ENCODE measurements at places on chromosomes 13 and 19. TPM values are rescaled to one million over a fixed set of nuclear protein-coding genes. Genes with fewer than 3 reads are reported as not detected.

Gene KANK2
- total RNA-seq, result 135 TPM

Gene PDCD5
- 527 TPM for total RNA-seq

Gene MAP4K1
- total RNA-seq, result 1.4 TPM

- DNase-seq, result no peak
These were observed 593.8 kb downstream of the OLFM4 start for GRCh38 chr13:53622456-53622855.

DNA sequence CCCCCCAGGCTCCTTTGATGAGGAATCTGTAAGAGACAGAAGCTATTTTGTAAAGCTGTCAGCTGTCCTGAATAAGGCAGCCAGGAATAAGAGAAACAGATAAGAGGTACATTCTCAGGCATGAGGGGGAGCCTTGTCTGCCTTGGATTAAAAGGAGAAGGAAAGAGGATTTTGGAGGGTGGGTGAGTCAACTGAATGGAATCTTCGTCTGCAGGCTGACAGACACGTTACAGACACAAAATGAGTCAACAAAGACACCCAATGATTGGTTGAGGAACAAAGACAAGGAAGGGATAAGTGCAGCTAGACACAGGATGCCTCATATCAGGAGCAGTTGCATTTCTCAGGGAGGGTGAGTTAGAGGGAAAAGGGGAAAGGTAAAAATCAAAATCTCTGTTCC, 162.5 kb downstream of the OLFM4 start:
- peak; percentile 45 for DNase-seq

- DNase-seq, result no peak
These were observed 16.1 kb downstream of the CEBPG start for GRCh38 chr19:33389421-33390100.

DNA sequence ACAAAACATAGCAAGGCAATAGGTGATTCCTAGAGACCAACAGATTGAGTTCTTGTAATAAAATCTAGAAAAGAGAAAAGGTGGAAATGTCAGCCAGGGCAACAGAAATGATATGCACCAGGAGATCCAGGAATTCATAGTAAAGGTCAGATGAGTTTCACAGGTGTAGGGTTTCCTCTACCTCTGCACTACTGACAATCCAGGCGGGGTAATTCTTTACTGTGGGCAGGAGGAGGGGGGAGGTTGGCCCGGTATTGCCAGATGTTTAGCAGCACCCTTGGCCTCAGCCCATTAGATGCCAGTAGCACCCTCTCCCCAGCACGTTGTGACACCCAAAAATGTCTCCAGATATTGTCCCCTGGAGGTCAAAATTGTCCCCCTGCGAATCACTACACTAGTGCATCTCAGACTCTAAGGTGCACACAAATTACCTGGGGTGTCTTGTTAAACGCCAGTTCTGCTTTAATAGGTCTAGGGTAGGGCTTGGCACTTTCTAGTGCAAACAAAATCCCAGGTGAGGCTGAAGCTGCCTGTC, 3.5 kb upstream of the UBAC2 start:
- DNase-seq, result no peak

DNA sequence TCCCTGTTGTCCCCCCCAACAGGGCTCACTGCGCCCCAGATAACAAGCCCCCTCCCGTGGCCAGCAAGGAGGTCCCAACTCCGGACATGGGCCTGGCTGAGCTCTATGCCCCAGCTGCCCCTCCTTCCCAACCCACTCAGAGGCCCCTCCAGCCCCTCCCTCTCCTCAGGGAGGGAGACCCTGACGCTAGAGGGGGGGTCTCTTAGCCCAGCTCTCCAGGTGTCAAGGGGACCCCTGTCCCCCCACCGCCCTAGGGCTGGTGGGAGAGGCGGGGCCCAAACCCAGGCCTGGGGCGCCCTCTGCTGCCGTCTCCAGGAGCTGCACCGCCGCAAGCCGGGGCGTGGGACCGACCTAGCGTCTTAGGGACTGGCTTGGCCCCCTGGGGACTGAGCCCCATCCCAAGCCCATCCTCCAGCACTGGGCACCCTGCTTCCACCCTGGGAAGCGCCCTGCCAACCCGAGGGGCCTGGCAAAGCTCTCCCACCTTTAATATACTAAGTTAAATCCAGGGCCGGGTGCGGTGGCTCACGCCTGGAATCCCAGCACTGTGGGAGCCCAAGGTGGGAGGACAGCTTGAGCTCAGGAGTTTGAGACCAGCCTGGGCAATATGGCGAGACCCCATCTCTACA, 1.4 kb downstream of the GRIN3B start:
- DNase-seq, result no peak

- no peak for DNase-seq
These were observed 1542.1 kb upstream of the SLC10A2 start for GRCh38 chr13:104608331-104608730.

DNA sequence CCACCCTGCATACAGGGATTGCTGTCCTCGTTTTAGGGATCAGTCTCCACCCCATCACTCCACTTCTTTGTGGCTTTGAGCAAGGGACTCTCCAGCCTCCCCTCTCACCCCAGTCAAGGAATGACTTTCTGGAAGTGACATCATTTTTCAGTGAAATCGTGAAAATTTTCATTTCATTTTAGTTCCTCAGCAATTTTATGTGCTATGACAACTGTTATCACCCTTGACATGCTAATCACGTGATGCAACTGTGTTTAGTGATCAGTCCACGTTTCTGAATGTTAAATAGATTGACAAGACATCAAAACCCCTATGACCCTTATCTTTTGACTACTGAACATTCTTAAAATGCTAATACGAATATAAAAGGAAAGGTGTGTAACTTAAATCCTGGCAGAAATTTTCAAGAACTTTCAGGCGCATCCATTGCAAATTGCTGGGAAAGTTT, 8.0 kb downstream of the C19orf81 start:
- DNase-seq, result no peak

GRCh38 chr19:4375164-4376027, 25.0 kb downstream of the SH3GL1 start:
- peak; percentile 89 for DNase-seq

DNA sequence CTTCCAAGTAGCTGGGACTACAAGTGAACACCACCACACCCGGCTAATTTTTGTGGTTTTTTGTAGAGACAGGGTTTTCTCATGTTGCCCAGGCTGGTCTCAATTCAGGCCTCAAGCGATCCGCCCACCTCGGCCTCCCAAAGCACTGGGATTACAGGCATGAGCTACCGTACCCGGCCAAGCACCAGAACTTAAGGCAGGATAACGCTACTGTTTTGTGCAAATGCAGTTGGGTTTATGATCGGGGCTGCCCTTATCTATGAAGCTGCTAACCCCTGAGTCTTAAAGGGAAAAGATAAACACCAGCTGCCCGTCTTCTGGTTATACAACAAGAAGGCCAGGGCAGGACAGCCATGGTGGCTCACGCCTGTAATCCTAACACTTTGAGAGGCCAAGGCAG, 12.6 kb upstream of the TM6SF2 start:
- no peak for DNase-seq

GRCh38 chr13:97884707-97885468, 68.6 kb upstream of the IPO5 start:
- no peak for DNase-seq
